ENCODE measurements at places on chromosomes 11 and 22. TPM values are rescaled to one million over a fixed set of nuclear protein-coding genes. Genes with fewer than 3 reads are reported as not detected.

GRCh38 chr22:37797874-37798500 is 9.7 kb upstream of the GCAT start:
- DNase-seq, result no peak

Gene C2CD3
- total RNA-seq, result 18.0 TPM

- DNase-seq, result no peak
These were observed 8.8 kb downstream of the MADD start for GRCh38 chr11:47278769-47279168.

Gene TSPAN18
- total RNA-seq, result 14.2 TPM

DNA sequence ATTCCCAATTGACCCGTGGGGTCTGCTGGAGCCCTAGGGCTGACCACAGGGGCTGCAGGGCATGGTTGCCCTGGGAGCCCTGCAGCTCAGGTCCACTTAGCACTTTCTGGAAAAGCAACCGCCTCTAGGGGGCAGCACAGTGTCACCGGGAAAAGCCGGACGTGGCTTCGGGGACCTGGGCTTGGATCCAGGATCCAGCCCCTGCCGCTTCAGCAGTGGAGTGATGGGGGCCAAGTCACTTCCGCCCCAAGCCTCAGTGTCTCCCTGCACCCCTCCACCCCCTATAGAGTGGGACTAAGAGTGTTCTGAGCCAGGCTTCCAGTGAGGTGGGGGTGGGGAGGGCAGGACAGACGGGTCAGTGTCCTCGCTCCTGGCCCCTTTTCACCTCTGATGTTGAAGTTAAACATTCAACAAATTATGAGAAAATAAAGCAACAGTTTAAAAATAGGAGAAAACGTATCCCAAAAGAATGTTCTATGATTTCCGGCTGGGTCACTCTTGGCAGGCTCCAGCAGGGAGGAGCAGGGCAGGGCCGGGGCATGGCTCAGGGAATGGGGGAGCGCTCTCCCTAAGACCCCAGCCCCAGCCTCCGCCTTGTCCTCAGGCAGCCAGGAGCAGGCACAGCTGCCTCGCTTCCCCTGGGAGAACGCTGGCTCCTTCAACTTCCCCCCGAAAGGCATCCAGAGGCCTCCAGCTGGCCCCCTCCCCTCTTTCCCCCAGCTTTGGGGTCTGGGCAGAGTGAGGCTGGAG is 96.5 kb upstream of the FGF3 start:
- peak; percentile 93 for DNase-seq

GRCh38 chr11:116825854-116826750 is 3.0 kb upstream of the APOA4 start:
- DNase-seq, result no peak

Data from mesenteric fat pad (tissue), 1 donor.